Effector memory CD4-positive, alpha-beta T cell (primary cell): ENCODE measurements at places on chromosomes 5 and 9.

GRCh38 chr9:80163889-80164288, 592.1 kb downstream of the TLE4 start:
- H3K27ac ChIP-seq = no peak overlapping the region
- no peaks in the 10 kb centered on the region for H3K4me1 ChIP-seq
- no peak overlapping the region for H3K4me3 ChIP-seq
- no peaks in the 10 kb centered on the region for H3K27me3 ChIP-seq

- DNase-seq = no peak
- no peak overlapping the region for H3K4me3 ChIP-seq
- H3K36me3 ChIP-seq = no peaks in the 10 kb centered on the region
- peaks cover 3% of the 10 kb centered on the region for H3K27me3 ChIP-seq
- no peaks in the 10 kb centered on the region for H3K4me1 ChIP-seq
Measured at GRCh38 chr5:96651047-96651446, 11.1 kb upstream of the CAST start.

DNA sequence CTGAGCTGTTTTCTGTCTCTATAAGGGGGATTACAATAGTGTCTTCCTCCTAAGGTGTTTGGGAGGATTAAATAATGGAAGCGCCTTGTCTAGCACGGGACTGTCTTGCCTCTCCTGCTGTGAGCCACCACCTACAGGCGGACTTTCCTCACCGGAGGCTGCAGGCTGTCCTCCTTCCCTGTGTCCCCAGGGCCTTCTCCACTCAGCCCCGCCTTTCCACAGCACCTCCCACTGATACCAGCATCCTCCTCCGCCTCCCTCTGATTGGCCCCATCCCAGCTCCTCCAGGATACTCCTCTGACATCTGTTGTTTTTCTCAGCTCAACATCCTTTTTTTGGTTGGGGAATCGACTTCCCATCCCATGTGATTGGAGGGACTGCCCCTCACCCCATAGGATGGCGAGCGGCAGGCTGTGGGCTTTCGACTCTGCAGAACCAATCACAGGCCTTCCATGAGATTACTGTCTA, 851 bp upstream of the ZDHHC12 start:
- peak overlapping the region; percentile 52 for H3K27ac ChIP-seq
- peaks cover 16% of the 10 kb centered on the region for H3K36me3 ChIP-seq
- H3K27me3 ChIP-seq = no peaks in the 10 kb centered on the region
- peaks cover 15% of the 10 kb centered on the region for H3K4me1 ChIP-seq
- DNase-seq = peak; percentile 34

- no peaks in the 10 kb centered on the region for H3K36me3 ChIP-seq
- no peaks in the 10 kb centered on the region for H3K4me1 ChIP-seq
- H3K4me3 ChIP-seq = no peak overlapping the region
Measured at GRCh38 chr5:138230261-138230660, 17.1 kb upstream of the CDC23 start.

- H3K27ac ChIP-seq = peak overlapping the region; percentile 77
- no peak for DNase-seq
- no peaks in the 10 kb centered on the region for H3K27me3 ChIP-seq
- peak overlapping the region; percentile 76 for H3K4me3 ChIP-seq
Measured at GRCh38 chr5:32311404-32312196, 1.1 kb downstream of the MTMR12 start.

GRCh38 chr9:106890608-106891007, 27.6 kb downstream of the ZNF462 start:
- no peak for DNase-seq
- no peaks in the 10 kb centered on the region for H3K4me1 ChIP-seq
- no peaks in the 10 kb centered on the region for H3K36me3 ChIP-seq
- H3K4me3 ChIP-seq = no peak overlapping the region
- H3K27me3 ChIP-seq = no peaks in the 10 kb centered on the region

- no peak overlapping the region for H3K27ac ChIP-seq
- peaks cover 9% of the 10 kb centered on the region for H3K4me1 ChIP-seq
- no peaks in the 10 kb centered on the region for H3K36me3 ChIP-seq
- no peak overlapping the region for H3K4me3 ChIP-seq
- DNase-seq = no peak
Measured at GRCh38 chr9:99016681-99017387, 73.1 kb downstream of the COL15A1 start.

DNA sequence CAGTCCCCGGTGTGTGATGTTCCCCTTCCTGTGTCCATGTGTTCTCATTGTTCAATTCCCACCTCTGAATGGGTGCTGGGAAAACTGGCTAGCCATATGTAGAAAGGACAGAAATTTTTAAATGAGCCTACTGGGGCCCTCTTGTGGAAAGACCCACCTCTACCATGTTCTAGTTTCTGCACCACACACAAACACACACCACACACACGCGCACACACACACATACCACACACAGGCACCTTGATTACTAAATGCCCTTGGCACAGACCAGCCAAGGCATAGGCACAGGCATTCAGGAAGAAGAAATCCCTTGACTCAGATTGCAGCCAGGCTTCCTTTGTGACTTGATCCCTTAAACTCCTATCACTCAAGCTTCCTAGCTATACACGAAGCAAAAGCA, 60.5 kb downstream of the SIL1 start:
- H3K27ac ChIP-seq = no peak overlapping the region
- no peaks in the 10 kb centered on the region for H3K4me1 ChIP-seq
- DNase-seq = no peak
- no peaks in the 10 kb centered on the region for H3K36me3 ChIP-seq
- no peak overlapping the region for H3K4me3 ChIP-seq
